ENCODE measurements at places on chromosomes 12 and 14.

DNA sequence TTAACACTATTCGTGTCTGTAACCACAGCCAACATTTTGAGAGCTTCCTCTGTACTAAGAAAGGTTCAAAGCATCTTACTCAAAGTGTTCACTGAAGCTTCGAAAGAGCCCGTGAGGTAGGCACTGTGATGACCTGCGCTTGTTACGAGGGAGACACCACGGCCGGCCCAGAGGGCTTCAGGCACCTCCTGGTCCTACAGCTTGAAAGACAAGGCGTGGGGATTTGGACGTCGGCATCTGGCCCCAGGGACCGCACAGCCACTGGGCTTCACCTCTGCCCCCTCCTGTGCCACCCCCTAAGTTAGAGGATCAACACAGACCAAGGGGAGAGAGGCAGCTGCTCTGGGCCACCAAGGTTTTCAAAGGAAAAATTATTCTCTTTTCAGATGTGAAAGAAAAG is 75.6 kb downstream of the RIMBP2 start:
- no peak for DNase-seq

DNA sequence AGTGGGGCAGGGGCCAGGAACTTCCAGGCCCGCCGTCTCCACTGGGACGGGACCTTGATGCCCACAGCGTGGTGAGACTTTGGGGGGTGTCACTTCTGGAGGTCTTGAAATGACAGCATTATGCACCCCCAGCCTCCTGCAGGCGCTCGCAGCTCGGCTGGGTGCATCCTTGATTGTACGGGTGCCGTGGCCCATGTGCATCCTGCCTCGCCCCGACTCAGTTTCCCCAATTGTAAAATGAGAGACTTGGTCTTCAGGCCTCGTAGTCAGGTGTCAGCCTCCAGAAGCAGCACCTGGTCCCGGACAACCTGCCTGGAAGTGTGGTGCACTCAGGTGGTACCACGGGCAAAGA is 8.9 kb upstream of the PUS1 start:
- DNase-seq: no peak

- DNase-seq: no peak
Measured at GRCh38 chr14:54784060-54784459, 118.6 kb downstream of the GCH1 start.

- DNase-seq: no peak
Measured at GRCh38 chr14:61409782-61410181, 88.4 kb downstream of the PRKCH start.

DNA sequence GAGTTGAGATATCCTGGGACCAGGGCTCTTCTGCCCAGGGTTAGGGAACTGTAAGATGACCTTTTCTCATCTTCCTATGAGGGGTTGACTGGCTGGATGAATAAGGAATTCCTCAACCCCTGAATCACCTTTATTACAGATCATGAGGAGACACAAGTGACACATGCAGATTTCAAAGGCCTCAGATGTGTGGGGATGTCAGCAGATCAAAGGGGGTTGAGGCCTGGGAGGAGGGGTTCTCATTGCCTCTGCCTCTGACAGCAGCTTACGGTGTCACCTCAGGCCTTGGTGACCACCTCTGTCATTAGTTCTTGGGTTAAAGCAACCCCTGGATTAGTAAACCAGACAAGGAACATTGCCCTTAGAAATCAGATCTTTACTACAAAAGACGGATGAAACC is 2.1 kb upstream of the KRT72 start:
- DNase-seq: no peak

DNA sequence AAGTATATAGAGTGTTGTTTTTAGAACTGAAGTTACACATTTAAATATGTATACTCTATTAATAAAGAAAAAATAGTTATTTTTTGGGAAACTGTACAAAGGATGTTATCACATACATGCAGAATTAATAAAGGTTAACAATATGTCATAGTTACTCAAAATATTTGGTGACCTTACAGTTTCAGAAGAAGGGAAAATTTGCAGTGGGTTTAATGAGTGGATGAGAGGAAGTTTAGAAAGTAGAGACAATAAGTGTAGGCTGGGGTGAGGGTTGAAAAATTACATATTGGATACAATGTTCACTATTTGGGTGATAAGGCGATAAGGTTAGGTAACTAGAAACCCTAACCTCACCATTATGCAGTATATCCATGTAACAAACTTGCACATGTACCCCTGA is 13.5 kb downstream of the WNK1 start:
- no peak for DNase-seq

GRCh38 chr14:90429754-90430153 is 32.9 kb downstream of the CALM1 start:
- no peak for DNase-seq

GRCh38 chr12:82660541-82661325 is 26.0 kb upstream of the TMTC2 start:
- DNase-seq: no peak

- no peak for DNase-seq
Measured at GRCh38 chr14:100070310-100070709, 5.1 kb downstream of the EVL start.

GRCh38 chr14:103606963-103607668 is 21.9 kb upstream of the KLC1 start:
- DNase-seq: peak; percentile 78

All from activated CD4-positive, alpha-beta T cell treated with anti-CD3 and anti-CD28 coated beads, Interleukin-2, amount 50 U/mL, for 16 hours (primary cell).